GM18507 (cell line): ENCODE measurements at places on chromosomes 2 and 18.
A peak's percentile ranks its signal among the peaks of the same experiment; 100 is the strongest.

GRCh38 chr2:144560251-144560650, 40.3 kb upstream of the ZEB2 start:
- no peak for DNase-seq

DNA sequence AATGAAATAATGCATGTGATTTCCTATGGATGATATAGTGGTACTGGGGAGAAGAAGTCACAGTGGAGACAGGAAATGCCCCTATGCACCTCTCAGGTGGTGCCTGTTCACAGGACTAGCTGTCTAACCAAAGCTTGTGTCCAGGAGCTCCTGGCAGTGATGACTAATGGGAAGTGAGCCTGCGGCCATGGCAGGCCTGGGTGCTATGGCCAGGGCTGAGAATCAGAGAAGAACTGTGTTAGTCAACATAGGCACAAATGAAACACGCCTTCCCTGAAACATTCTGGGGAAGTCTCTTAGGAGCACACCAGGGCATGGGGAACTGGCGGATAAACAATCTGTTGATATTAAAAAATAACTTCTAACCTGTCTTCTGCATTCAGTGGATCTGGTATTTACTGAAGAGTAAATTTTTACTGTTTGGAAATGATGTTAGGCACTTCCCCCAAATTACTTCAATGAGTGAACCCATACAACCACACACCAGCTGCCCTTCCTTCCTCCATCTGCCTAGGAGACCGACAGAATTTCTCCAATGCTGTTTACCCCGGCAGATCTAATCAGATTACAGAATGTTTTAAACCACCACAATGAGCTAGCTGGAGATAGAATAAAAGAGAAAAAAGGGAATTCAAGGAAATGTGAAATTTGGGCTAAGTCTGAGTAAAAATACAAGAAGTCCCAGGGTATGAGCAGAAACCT, 67.4 kb downstream of the MEP1B start:
- DNase-seq, result no peak

- no peak for DNase-seq
These were observed 956.3 kb upstream of the SLC39A10 start for GRCh38 chr2:194700726-194701125.

GRCh38 chr18:73839441-73839840, 308.2 kb downstream of the FBXO15 start:
- DNase-seq, result no peak

DNA sequence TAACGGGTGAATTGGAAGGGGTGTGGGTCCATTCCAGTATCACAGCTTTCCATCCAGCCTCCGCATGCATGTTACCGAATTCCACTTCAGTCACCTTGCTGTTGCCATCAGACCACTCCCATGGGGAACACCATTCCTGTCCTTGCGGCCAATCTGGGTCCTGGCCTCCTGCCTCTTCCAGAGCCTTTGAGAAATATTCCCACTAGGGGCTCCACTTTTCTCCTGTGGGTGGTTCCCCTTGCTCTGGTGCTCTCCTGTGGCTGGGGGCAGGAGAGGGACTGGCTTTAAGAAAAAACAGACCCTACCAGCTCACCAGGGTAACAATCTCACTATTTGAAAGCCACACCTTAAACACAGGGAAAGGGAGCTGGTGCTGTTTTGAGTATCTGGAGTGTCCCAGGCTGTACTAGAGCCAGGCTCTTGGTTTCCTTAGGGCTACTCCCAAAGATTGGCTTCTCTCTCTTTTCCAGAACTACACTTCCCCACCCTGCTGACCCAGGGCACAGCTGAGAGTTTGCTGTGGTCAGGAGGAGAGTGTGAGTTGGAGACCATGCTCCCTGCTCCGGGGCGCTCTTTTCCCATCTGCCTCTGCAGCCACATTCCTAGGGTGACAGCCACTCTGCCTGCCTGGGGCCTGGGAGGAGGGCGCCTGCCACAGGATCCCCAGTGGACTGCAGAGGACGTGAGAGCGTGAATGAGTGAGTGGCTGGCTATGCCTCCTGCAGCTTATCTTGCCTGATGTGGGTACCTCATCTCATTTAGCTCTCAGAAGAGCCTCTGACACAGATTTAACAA, 460.8 kb upstream of the HS6ST1 start:
- no peak for DNase-seq

DNA sequence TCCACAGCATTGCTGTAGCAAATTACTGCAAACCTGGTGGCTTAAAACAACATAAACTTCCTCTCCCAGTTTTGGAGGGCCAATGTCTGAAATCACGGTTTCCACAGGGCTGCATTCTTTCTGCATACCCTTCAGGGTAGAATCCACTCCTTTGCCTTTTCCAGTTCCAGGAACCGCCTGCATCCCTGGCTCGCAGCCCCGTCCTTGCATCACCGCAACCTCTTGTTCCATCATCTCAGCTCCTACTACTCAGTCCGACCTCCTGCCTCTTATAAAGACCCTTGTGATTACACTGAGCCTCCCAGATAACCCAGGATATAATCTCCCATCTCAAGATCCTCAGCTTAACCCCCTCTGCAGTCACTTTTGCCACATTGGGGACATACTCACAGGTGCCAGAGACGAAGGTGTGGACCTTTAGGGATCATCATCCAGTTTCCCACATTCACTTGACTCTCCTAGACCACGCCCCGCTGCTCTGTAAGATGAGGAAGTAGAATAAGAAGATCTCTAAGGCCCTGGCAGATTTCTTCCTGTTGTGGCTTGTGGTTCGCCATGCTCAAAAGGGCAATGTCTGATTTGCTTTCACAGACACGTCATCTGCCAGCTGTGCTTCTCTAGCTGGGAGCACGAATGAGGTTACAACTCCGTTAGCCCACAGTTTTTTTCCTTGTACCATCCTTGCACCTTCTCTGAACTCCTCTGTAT, 103.6 kb upstream of the AGAP1 start:
- no peak for DNase-seq

DNA sequence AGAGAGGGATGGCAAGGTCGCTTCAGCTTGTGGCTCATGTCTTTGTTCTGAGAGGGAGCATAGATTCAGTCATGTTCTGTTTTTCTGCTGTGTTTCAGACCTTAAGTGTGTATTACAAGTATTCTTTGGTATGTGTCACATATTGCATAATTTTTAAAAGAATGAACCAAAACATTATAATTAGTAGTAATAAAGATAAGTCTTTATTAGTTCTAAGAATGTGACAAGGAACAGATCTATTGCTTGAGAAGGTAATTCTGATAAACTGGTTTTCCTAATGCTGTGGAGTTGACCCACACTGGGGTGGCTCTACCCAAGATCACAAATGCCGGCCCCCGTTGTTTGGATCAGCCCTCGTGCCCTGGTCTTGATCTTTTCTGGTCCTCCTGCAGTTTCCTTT, 124.3 kb upstream of the FOSL2 start:
- DNase-seq, result no peak

- no peak for DNase-seq
These were observed 560.5 kb upstream of the HS6ST1 start for GRCh38 chr2:128879161-128879560.

- no peak for DNase-seq
These were observed 24.2 kb downstream of the TOGARAM2 start for GRCh38 chr2:29005331-29005730.

DNA sequence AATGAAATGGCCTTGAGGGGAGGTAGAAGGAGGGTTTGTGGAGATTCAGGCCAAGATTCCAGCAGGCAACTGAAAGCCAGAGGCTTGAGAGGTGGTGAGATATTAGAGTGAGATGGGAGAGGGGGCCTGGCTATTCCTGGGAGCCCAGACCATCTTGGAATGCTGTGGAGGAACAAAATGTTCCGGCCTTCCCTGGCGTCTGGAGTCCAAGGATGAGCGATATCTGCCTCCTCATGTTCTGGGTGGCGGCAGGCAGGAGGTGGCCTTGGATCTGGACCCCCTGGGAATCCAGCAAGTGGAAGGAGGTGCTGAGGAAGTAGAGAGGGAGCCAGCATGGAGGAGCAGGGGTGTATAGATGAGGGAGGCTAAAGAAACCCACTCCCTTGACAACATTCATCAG, 335.9 kb downstream of the CYP26B1 start:
- no peak for DNase-seq

DNA sequence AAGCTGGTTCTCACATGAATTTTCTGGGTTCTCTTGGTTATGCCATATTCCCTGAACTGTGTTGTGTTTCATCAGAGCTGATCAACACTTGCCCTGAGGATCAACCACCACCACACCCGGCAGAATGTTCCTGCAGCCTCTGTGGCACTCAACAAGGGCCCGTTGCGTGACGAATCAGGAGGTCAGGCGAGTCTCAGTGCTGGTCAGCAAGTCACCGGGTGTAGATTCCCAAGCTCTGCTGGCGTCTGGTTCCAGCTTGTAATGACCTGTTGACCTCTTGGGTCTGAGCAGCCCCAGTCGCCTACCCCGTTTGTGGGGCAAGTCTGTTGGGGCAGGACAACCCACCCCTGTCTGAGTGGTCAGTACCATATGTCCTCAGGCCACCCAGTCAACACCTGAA, 46.0 kb downstream of the ADCY3 start:
- DNase-seq, result no peak

- no peak for DNase-seq
These were observed 28.0 kb downstream of the STAT4 start for GRCh38 chr2:191122638-191123294.

DNA sequence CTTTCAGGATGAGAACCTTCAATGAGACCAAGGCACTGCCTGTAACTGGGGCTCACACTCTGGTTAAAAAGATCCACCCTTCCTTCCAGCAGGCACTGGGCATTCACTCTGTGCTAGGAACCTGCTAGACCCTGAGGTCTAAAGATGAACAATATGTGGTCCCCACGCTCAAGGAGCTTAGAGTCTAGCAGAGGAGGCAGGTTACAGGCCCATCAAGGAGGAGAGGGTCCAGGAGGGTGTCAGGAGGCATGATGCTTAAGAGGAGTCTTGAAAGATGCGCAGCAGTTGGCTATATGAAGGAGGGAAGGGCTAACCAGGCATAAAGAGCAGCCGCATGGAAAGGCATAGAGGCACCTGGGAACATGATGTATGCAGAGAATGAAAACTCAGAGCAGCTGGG, 4.5 kb downstream of the ANKRD53 start:
- no peak for DNase-seq

GRCh38 chr2:105376010-105376409, 22.8 kb downstream of the FHL2 start:
- no peak for DNase-seq

DNA sequence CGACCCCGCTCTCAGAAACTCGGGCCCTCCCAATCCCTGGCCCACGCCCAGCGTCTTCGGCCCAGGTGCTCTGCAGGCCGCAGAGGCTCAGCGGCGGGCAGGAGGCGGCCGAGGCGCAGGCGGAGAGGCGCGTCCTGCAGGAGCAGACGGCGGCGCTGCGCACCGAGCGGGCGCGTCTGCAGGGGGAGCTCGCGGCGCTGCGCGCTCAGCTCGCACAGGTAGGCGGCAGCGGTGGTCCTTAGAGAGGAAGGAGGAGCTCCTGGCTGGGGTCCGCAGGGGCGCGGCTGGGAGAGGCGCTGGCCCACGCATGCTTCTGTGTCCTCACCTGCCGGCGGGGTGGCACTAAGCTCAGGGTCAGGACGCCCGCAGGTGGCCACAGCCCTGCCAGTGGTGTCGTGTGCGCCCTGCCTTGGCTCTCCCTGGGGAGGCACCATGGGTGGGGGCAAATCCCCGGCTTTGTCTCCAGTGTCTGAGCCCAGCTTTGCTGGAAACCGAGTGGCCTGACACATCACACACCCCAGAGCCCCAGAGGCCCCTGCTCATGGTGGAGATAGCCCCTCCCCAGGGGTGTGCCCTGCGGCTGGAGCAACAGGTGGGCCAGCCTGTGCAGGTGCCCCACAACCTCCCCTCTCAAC, 14.9 kb upstream of the SNED1 start:
- no peak for DNase-seq

DNA sequence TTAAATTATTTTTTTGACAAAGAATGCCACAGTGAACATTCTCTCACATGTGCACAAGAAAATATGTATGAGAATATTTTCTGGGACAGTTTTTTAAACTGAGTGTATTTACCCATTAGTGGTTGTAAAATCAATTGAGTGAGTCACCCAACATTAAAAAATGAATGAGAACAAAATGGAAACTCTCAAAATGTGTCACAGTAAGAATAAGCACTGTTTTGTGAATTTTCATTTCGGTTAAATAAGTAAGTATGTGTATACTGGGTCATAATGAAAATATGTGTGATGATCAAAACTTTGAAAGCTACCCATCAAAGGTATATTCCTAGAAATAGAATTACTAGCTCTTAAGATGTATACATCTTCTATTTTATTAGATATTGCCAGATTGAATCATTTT, 11.6 kb downstream of the BABAM2 start:
- no peak for DNase-seq

DNA sequence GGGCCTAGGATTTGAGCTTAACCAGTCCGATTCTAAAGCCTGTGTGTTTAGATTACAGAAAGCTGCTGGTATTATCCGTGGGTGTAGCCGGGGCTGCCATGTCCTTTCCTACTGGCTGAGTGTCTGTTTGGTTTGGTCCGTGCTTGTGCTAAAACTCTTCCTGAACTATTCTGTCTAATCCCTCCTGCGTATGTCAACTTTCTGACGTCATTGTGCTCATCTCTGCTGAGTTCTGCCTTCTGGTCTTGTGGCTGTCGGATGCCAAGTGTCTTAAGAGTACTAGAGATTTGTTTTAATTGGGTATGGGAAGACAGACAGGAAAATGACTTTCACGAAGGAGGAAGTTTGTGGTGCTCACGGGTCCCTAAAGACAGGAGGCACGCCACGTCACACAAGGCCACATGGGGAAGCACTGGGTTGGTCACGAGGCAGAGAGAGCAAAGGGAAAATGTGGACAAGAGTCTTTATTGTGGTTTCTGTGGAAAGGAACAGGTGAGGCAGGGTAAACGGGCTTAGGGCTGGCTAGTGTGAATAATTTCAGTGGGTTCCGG, 31.8 kb upstream of the NTSR2 start:
- no peak for DNase-seq

GRCh38 chr18:63162271-63163014, 157.1 kb downstream of the BCL2 start:
- DNase-seq, result no peak

DNA sequence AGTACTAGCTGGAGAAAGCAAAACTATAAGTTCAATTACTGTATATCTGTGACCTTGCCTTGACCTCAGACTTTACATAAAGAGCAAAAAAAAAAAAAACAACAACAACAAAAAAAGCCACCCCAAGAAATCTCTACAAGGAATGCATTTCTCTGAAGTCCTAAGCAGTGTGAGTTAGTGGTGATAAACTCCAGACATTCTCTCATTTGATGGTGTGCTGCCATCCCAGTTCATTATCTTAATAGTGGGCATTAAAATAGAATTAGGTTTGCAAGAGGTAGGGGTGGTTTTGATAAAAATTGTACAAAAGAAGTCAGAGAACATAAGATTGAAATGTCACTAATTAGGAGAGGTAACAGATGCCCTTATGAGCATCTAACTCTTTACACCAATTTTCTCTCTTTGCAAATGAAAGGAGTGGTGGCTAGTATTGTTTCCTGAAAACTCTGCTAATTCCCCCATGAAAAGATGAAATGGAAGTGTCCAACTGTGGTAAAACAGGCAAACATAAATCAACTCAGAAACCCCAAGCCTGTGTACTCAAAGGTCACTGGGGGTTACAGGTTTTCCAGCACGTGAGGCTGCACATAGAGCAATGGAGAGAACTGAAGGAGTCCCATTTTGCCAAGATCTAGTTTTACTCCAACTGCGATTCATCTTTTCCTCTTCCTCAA, 131.9 kb downstream of the MEIS1 start:
- no peak for DNase-seq

GRCh38 chr18:48022531-48023329, 92.3 kb upstream of the SMAD2 start:
- peak; percentile 25 for DNase-seq

- no peak for DNase-seq
These were observed 73.9 kb upstream of the TWSG1 start for GRCh38 chr18:9260388-9261380.
